ENCODE measurements at places on chromosomes 1 and 21. TPM values are rescaled to one million over a fixed set of nuclear protein-coding genes. Genes with fewer than 3 reads are reported as not detected.

- no peak for DNase-seq
Observed at GRCh38 chr21:42051788-42052187, 19.3 kb upstream of the UMODL1 start.

- no peak for DNase-seq
Observed at GRCh38 chr1:6591222-6591621, 11.4 kb downstream of the ZBTB48 start.

- no peak for DNase-seq
Observed at GRCh38 chr1:23132033-23132432, 36.6 kb downstream of the LUZP1 start.

GRCh38 chr1:154614901-154615300 is 6.9 kb upstream of the ADAR start:
- no peak for DNase-seq

GPATCH2 gene
- 12.4 TPM for total RNA-seq

DNM3 gene
- 0.23 TPM for total RNA-seq

DNA sequence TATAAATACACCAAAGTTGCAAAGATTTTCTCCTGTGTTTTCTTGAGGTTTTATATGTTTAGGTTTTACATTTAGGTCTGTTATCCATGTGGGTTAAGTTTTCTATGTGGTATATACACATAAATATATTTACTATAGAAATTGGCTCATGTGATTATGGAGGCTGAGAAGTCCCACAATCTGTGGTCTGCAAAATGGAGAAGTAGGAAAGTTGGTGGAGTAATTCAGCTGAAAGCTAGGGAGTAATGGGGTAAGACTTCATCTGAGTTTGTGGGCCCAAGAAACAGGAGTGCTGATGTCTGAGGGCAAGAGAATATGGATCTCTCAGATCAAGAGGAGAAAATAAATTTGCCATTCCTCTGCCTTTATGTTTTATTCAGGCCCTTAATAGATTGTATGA is 146.0 kb downstream of the GPATCH2 start:
- no peak for DNase-seq

DNA sequence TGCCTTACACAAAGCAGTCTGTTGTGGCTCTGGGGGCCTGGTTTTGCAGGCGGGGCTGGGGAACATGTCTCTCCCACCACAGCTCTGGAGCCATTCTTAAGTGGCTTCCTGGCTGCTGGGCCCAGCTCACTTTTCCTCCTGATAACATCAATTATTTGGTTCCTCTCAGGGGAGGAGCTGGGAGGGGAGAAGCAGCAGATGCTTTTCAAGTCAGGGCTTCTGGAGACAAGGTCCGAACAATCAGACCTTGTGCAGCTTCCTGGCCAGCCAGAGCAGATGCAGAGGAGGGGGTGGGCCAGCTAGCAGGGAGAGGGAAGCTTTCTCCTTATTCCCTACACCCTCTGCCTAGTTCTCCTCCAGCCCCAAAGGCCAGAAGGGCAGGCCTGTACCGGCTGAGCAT is 3.7 kb upstream of the PAQR6 start:
- no peak for DNase-seq

FLG2 gene
- not detected for total RNA-seq

- no peak for DNase-seq
Observed at GRCh38 chr1:30303387-30303786, 420.0 kb downstream of the MATN1 start.

GRCh38 chr1:110242731-110243130 is 32.6 kb downstream of the KCNC4 start:
- no peak for DNase-seq

DNA sequence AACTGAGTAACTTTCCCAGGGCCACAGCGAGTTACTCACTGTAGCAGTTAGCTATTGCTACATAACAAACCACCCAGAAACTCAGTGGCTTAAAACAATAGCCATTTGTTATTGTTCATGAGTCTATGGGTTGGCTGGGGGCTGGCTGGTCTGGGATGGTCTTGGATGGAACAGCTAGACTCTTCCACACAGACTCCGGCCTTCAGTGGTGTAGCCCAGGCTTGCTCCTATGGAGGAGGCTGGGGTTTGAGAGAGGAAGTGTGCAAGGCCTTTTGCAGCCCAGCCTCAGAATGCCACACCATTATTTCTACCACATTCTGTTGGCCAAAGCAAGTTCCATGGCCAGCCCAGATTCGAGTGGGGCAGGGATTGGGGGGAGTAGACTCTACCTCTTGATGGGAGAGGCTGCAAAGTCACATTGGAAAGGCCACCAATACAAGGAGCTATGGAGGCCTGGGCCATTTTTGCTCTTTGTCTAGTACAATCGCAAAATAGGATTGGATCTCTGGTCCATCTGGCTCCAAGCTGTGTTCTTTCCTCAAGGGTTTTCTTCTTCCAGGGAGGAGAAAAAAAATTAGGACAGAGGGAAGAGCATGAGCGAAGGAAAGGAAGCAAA is 37.5 kb upstream of the TTC22 start:
- DNase-seq: no peak

- no peak for DNase-seq
Observed at GRCh38 chr1:29576510-29576909, 340.2 kb downstream of the PTPRU start.

PRAMEF9 gene
- not detected for total RNA-seq

SV2A gene
- 23.5 TPM for total RNA-seq

DNA sequence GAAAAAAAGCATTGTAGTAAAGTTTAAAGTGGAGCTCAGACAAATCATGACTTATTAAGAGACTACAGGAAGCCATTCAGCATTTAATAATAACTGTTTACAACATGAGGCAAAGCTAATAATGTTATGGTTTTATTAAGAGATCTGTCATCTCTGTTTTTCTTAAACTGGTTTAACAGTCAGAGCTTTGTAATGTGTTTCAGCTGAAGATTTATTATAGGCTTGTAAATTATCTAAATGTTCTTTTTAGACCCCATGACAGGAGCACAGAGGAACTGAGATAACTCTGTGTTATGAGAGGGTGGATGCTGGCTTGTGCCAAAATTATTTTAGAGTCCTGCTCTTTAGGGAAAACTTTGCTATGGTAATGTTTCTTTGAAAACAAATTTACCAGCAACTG is 38.0 kb upstream of the RWDD3 start:
- no peak for DNase-seq

DNA sequence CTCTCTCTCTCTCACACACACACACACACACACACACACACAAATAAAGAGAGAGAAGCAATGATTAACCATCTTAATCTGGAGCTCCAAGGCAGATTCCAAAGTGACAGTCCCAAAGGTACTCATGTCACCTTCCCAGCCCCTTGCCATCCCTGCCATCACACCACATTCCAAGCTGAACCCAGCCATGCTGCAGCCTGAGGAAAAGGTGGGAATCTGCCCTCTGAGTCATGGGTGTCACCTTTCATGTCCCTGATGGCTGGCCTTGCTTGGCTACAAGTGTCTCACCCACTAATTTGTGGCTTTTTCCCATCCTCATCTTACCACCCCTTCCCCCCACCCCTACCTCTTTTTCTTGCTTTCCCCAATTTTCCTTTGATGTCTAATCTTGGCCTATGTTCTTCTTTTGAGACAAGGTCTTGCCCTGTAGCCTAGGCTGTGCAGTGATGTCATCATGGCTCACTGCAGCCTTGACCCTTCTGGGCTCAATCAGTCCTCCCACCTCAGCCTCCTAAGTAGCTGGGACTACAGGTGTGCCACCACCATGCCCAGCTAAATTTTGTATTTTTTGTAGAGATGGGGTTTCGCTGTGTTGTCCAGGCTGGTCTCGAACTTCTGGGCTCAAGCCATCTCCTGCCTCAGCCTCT is 3.2 kb downstream of the ANXA9 start:
- DNase-seq: no peak

- DNase-seq: no peak
Observed at GRCh38 chr1:41442697-41443251, 41.7 kb downstream of the EDN2 start.

CRNN gene
- total RNA-seq: not detected

GRCh38 chr1:85502625-85503083 is 37.7 kb upstream of the DDAH1 start:
- peak; percentile 76 for DNase-seq

DNA sequence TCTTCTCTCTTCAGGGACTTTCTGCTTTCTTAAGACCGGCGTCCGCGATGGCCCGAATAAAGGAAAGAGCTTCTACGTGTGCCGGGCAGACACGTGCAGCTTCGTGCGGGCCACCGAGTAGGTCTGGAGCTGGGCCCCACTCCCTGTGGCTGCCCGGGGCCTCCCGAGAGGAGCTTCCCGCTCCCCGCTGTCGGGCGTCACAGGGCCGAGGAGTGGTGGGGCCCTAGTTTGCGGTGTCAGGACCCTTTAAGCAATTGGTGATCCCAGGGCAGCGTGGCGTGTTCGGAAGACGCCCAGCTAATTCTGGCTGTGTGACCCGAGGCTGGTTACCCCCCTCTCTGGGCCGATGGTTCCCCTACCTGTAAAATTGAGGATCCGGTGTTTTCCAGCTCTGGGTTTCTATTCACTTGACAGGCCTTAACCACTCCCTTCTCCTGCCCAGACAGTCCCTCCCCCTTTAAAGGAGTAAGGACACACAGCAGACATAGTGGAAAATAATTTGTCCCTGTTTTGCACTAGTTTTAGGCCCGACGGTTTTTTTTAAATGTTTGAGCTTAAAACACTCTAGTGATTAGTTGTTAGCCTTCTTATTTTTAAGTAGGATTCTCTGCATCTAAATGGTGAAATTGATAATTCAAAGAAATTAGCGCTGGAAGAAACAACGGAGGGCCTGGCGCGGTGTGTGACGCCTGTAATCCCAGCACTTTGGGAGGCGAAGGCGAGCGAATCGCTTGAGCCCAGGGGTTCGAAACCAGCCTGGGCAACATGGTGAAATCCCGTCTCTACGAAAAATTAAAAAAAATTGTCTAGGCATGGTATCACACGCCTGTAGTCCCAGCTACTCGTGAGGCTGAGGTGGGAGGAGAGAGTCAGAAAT is 553 bp downstream of the TTF2 start:
- peak; percentile 40 for DNase-seq

CCDC27 gene
- total RNA-seq: not detected

F3 gene
- total RNA-seq: 30.2 TPM

GRCh38 chr1:40404670-40405462 is 31.3 kb downstream of the SMAP2 start:
- peak; percentile 57 for DNase-seq

DNA sequence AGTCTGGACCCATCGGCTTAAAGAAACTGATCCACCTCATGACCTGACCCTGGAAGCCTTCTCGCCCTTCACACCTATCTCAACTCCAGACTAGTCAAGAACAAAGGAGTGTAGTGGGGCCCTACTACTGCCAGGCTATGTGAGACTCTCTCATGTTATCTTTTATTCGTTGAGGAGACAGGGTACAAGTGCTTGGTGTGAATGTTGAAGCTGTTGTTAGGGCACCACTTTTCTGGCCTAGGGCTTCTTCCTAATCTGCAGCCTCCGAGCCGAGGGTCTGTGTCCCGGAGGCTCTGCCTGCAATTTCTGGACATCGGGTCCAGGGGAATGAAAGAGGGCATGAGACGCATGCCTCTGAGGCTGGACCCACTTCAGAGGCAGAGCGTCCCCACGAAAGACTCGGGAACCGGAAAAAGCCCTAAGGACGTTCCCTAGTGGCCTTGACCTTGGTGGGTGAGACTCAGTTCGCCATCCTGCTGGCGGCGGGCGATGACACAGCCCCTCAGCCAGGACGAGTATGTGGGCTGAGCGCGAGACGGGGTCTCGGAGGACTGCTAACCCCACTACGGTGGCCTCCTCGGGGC is 671 bp downstream of the DNAJC11 start:
- DNase-seq: no peak

DNA sequence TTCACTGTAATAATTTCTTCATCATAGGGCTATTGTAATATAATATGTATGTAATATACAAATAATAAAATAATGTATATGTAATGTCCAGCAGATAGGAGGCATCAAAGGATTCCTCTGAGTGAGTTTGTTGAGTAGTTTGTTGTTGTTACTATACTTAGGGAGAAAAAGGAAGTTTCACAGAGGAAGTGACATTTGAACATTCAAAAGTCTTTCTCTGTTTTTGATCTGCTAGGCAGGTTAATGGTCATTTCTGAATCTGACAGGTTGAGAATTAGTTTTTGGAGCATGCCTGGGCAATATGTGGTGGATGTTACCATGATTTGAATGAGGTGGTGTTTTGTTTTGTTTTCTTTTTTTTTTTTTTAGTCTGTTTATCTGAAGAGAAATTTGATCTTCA is 102.1 kb downstream of the NRDC start:
- DNase-seq: no peak

SPATA21 gene
- not detected for total RNA-seq

CHODL gene
- not detected for total RNA-seq

DLGAP3 gene
- 0.06 TPM for total RNA-seq

PGLYRP3 gene
- not detected for total RNA-seq

GRCh38 chr1:150280138-150280707 is 2.1 kb upstream of the CIART start:
- DNase-seq: no peak

DNA sequence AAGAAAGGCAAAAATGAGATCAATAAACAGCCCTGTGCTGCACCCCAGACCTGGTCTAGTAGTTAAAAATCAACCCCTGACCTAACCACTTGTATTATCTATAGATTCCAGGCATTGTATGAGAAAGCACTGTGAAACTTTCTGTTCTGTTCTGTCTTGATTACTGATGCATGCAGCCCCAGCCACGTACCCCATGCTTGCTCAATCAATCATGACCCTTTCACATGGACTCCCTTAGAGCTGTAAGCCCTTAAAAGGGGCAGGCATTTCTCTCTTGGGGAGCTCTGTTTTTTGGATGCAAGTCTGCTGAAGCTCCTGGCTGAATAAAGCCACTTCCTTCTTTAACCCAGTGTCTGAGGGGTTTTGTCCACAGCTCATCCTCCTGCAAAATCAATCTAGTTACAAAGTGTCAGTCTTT is 24.2 kb upstream of the CD34 start:
- DNase-seq: no peak

DNA sequence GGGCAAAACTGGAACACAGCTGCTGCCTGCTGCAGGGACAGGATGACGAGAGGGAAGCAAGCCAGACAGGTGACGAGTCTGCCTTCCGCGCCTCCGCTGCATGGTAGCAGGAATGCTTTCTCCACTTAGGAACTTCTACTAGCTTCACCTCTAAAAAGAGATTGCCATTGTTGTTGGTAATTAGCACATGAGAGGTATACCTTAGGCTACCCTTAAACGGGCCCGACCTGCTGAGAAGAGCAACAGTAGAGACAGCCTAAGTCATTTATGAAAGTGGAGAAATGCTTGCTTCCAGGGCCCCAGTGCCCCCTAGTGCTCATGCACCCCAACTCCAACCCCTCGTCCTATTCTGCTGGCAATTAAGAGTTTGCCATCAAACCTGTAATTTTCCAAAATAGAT is 96.9 kb upstream of the AKT3 start:
- peak; percentile 29 for DNase-seq

TNFRSF4 gene
- total RNA-seq: 0.32 TPM

LORICRIN gene
- total RNA-seq: not detected

- DNase-seq: peak; percentile 95
Observed at GRCh38 chr1:16164213-16165072, 8.6 kb upstream of the EPHA2 start.
